Heart left ventricle (tissue), 16 donors: ENCODE measurements at places on chromosomes 2 and 18. TPM values are rescaled to one million over a fixed set of nuclear protein-coding genes. Genes with fewer than 3 reads are reported as not detected.
A peak's percentile ranks its signal among the peaks of the same experiment; 100 is the strongest.

The FAM161A gene
- 2.9 TPM for total RNA-seq

The DCDC2C gene
- total RNA-seq: not detected

- peak overlapping the region; percentile 84 for H3K27ac ChIP-seq
- peaks cover 39% of the 10 kb centered on the region for H3K4me1 ChIP-seq
- no peak for DNase-seq
- H3K27me3 ChIP-seq: no peaks in the 10 kb centered on the region
These were observed 460 bp upstream of the LRRFIP1 start for GRCh38 chr2:237626813-237627440.

DNA sequence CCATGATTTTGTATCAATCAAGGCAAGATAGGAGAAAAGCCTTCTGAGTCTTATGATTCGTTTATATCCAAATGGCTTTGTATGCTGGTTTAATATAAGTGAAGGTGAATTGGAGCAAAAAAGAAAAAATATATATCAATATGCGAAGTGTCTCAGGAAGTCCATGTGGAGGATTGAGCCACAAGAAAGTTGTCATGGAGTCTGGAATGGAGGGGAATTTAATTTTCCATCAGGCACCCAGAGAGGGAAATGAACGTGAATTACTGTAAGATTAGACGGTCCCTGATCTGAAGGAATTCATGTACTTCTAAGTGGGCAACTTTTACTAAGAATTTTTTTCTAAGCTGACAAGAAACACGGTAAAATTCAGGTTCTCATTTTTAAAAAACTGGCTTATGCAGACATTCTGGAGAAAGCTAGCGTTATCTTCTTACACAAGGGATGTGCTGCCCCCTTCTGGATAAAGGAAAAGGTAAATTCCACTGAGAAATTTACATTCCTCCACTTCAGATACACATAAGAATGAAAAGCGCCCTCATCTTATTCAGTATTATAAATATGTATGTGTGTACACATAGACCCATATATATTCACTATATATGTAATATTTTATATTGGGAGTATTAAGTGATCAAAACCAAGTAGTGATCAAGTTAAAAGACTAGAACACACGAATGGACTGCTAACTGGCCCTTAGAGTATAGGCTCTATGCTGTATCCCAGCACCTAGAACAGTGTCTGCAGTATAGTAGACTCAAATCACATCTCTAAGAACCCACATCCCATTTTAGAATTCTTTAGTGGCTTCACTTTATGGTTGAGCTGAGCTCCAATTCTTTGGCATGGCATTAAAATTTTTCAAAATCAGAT, 289.0 kb upstream of the TFPI start:
- no peaks in the 10 kb centered on the region for H3K36me3 ChIP-seq
- H3K4me1 ChIP-seq: no peaks in the 10 kb centered on the region
- DNase-seq: no peak
- H3K4me3 ChIP-seq: no peak overlapping the region

The CD207 gene
- total RNA-seq: 0.48 TPM

- DNase-seq: no peak
- peaks cover 66% of the 10 kb centered on the region for H3K4me1 ChIP-seq
- peaks cover 2% of the 10 kb centered on the region for H3K36me3 ChIP-seq
- H3K27me3 ChIP-seq: no peaks in the 10 kb centered on the region
These were observed 83.7 kb downstream of the TANC1 start for GRCh38 chr2:159052157-159052601.
